ENCODE measurements at places on chromosomes 11 and 22.

GRCh38 chr11:123302751-123303195 is 107.7 kb upstream of the CLMP start:
- DNase-seq = peak; percentile 77

DNA sequence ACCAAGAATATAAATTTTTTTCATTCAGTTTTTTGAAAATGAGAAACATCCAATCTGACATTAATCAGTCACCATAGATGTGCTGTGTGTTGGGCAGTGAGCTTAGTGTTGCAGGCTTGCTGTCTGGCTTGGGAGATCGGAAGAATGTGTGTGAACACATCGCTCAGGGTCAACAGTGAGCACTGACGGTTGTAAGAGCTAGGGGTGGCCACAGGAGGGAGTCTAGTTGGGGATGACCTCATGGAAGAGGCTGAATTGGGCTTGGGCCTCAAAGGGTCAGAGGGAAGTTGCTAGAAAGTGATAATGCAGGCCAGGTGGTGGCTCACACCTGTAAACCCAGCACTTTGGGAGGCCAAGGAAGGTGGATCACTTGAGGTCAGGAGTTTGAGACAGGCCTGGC is 375.4 kb downstream of the DDX10 start:
- no peak for DNase-seq

- DNase-seq = peak; percentile 71
Measured at GRCh38 chr22:19942157-19943081, 801 bp upstream of the TXNRD2 start.

DNA sequence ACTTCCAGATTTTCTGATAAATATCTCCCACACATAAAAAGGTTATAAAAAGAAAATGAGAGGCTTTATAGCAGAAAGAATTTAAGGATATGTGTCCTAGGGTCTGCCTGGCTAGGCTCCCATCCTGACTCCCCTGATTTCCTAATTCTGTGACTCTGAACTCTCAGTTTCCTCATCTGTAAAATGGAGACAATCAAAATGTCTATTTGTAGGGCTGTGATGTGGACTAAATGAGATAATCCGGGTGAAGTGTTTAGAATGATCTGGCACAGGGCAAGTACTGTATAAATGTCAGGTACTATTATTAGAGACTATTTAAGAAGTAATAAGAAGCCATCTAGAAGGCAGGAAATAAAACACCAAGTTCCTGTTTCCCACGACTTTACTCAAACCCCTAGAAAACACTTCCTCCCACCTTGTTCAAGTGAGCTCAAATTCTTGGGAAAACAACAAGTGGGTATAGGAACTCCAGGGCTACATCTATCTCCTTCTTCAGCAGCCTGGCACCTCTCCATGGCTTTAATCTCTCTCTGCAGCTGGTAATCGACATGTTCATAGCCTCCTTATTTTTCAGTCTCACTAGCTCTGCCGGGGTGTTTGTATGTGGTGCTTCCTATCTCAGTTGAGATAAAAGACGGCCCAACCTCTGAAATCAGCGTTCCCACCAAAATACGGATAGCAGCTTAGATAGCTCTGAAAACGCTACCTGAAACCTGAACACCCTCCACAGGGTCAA is 6.7 kb downstream of the ASCC2 start:
- DNase-seq = no peak

- no peak for DNase-seq
Measured at GRCh38 chr22:40708177-40708576, 28.9 kb downstream of the MCHR1 start.
